Stimulated activated CD4-positive, alpha-beta T cell treated with anti-CD3 and anti-CD28 coated beads, Interleukin-1b, Interleukin-23, amount 100 ng/mL, for 24 hours (primary cell): ENCODE measurements at places on chromosomes 5 and 9.

GRCh38 chr5:74556631-74557595 lies 83.6 kb downstream of the ENC1 start:
- no peak for DNase-seq

DNA sequence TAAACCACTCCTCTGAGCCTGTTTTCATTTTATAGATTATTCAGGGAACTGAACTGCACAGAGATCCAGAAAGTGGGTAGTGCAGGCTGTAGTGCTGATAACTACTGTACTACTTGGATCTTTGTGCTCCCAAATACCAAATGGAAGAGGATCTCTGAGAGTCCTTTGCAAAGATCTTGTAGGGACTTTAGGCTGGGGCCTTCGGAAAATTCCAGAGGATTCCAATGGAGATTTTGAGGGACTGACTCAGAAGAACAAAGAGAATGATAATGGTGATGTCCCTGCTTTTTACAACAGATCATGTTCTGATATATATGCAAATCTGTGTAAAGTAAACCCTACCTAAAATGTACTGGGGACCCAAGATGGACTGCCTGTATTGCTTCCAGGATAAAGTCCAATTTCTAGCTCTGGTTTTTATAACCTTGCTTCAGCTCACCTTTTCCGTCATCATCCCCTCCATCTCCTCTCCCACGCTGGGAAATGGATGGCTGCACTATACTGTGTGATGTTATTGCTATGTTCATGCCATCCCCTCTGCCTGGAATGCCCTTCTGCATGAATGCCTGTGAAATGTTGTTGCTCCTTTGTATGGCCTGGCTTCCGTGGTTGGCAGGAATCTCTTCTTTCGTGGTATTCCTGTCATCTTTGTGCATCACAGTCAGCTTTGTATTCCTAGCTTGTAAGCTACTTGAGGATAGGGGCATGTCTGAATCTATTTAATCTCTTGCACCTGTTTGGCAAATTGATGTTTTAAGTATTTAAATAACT lies 9.7 kb upstream of the PSMD5 start:
- DNase-seq = no peak

DNA sequence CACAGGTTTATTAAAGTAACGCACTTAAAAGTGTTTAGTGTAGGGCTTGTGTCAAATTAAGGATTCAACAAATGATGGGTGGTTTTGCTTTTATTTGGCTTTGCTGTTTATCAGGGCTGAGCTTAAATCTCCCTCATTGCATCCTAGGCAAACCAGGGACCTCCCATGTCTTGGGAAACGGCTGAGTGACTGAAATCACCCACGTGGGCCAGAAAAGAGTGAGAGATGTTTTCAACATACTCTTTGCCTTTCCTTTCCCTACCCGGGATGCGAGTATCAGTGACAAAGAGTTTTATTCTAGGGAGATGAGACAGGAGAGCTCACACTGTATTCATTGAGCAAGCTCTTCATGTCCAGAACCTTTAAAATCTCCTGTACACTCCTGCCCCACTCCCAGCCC lies 23.3 kb downstream of the KCNMB1 start:
- no peak for DNase-seq

DNA sequence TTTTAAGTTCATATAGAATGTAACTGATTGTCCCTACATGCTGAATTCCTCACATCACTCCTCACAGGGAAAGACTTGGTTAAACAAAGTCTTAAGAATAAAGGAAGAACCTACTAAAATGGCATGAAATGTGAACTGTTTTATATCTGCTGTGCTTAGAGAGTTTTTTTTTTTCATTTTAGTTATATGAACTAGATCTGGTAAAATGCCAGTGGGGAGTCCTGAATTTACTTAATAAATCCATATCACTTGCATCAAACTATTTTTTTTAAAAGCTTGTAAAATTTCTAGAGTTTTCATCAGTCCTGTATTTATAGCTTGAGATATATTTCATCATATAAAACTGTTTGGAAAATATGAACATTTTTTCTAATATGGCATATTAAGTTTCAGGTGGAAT lies 1528.6 kb downstream of the EFNA5 start:
- DNase-seq = no peak

DNA sequence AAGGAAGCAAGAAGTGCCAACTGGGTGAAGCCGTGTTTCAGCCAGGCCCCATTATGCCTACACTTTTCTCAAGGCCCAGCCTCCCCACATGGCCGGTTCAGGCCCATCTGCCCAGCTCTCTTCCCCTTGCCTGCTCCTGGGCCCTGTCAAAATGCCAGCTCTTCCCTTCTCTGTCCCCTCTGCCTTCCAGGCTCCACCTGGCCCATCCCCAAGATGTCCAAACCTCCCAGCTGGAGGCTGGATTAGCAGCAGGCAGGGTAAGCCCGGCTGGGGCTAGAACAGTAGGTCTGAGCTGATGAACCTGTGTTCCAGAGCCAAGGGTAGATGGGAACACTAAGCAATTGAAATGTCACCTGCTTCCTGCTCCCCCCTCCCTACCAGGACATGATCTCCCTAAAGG lies 64.1 kb upstream of the HSPA9 start:
- DNase-seq = no peak
